ENCODE measurements at places on chromosomes 12 and 14.

DNA sequence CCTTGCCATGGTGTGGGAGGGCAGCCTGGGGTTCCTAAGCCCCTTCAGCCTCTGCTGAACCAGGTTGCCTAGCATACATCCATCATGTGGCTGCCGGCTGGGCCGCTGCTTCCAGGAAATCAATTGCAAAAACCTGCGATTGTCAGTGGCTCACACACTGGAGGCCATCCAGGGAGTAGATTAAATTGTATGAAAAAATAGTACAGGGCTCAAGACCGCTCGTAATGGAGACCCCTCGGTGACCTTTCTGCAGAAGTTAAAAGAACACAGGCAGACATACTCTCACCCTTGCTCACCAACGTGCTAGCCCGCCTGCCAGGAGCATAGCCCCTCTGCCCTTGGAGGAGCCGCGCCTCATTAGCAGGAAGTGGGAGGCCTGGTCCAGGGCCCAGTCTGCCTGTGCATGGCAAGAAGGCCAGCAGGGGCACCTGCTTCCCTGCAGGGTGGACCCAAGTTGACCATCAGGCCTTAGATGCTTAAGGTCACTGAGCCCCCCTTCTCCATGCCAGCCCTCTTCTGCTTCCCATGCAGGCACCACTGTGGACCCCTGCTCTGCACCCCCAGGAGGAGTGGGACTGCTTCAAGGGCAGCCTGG lies 31.4 kb upstream of the CIPC start:
- no peak for DNase-seq

DNA sequence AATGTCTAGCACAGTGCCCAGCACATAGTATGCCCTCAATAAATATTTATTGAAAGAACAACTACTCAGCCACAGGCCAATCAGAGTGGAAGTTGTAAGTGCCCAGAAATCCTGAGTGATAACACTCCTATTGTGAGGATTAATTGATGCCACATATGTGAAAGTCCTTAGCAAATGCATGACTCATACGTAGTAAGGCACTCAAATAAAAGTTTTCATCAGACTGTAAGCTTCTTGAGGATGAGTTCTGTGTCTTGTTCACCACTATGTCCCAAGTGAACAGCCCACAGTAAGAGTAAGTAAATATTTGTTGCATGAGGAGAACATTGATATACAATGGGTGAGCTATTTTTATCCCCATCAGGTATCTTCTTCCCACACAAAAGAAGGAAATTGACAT lies 24.7 kb upstream of the ANO6 start:
- no peak for DNase-seq

DNA sequence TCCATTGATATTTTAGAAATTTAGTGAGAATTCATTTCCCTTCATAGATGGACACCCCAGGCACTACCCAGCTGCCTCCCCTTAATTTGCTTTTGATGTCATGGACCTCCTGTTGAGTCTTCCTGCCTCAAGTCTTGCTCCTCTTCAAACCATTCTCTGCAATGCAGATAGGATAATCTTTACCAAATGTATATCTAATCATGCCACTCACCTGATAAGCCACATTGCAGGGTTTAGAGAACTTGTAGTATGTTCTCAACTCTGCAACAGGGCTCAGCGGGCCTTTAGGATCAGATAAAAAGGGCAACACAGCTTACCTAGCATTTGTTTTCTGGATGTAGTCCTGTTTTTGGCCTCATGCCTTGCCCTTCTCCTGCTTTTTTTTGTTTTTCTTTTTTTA lies 234.5 kb downstream of the EMP1 start:
- no peak for DNase-seq

DNA sequence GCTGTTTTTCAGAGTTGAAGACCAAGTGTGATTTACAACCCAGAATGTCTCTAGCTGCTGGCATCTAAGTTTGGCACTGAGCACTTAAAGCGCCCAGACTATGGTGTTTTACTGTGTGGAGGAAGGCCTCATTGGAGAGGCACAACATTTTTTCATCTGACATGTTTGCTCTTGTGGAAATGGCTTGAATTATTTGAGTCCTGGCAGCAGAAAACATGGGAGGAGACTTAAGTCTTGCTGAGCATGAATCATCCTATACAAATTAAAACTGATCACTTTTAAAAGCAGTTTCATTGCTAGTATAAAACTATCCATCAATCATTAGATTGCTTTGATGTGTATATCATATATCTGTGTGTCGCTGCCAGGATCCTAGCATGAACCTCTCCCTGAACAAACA lies 85.9 kb upstream of the REP15 start:
- DNase-seq = no peak

DNA sequence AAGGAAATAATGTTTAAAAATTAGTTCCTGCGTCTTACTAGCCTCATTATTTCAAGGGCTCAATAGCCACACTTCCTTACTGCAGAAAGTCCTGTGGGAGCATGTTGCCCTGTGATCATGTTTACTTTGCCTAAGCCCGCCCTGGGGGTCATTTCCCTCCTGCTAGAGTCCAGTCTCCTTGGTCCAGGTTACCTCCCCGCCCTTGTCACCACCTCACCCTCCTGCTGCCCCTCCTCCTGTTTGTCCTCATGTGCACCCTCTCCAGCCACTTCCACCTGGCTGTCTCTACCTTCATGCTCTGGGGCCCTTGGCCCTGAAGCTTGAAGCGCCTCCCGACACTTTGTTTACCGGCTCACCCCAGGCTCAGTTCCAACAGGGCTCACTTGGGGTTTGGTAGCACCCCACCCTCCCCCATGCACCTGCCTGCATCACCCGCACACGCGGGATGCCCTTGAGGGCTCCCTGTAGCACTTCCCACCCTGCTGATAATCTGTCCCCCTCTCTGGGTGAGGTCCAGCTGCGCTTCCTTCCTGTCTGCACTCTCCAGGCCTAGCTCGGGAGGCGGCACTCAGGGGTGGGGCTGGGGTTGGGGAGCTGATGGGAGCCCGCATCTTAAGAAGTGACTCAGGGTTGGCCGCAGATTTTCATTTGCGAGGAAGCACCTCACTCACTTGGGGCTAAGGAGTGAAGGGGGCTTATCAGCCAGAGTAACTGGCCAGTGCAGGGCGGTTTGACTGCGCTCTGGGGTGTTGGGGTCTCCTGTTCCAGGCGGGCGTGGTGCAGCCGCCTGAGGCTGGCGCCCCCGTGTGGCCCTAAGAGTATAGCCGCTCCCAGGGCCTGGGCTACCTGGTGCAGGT lies 40.1 kb downstream of the SMIM41 start:
- DNase-seq = no peak

DNA sequence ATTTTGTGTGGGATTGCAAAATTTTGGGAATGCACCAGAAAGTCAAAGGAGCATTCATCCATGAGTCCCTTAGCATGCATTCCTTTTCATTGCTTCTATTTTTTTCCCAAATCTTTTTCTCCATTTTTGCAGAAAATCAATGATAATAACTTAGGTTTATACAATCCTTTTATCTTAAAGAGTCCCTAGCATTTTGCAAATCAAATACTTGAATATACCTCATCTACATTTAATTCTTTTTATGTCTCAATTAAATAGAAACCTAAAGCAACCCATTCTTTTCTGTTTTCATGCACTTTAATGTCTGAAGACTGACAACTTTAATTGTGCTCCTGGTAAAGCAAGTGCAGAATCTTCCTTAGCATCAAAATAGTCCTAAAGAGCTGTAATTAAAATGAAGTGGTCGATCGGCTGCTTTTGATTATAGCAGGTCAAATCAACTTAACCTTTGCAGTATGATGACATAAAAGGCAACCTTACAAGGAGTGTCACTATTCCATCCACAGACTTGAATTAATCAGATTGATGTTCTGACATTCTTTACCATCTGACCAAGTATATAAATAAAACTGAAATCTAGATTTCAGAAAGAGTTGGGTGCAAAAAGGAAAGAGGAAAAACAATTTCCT lies 168.4 kb downstream of the ALG10B start:
- DNase-seq = no peak

GRCh38 chr14:90039253-90040010 lies 22.4 kb upstream of the KCNK13 start:
- no peak for DNase-seq

DNA sequence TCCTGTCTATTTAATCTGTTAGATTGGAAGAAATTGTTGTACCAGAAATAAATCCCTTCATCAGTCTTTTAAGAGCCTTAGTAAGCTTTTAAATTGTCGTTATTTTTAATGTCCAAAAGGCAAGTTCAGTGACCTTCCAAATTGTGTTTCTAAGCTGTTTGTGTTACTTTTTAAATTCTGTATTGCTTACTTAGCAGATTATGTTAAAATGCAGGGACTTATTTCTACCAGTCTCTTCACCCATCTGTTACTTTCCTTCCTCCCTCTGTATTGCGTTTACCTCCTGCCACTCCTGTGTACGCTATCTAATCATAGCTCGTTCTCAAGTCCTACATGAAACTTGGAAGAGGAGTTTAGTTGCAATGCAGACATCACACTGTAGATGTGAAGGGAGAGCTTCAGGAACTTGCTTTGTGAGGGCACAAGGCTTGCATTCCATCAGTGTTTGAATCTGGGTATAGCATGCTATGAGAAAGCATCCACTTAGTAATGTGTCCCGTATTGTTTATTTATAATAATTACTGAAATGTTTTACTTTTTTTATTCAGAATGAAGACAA lies 406.5 kb upstream of the RGS6 start:
- DNase-seq = no peak

DNA sequence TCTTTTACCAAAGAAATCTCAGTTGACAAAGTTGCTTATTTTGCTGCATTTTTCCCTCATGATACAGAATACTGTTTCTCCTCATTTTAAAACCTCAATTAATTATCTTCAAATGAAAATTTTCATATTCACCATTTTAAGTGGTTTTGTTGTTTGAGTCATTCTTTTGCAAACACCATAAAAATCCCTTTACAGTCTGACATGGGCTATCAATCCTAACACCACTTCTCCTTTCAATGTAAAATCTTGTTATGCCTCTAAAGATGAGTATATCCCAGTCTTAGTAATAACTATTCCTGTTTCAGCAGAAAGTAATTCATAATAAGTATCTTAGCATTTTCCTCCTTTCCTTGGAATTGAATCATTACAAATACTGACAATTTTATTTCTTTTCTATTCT lies 192.2 kb downstream of the SYT1 start:
- no peak for DNase-seq

DNA sequence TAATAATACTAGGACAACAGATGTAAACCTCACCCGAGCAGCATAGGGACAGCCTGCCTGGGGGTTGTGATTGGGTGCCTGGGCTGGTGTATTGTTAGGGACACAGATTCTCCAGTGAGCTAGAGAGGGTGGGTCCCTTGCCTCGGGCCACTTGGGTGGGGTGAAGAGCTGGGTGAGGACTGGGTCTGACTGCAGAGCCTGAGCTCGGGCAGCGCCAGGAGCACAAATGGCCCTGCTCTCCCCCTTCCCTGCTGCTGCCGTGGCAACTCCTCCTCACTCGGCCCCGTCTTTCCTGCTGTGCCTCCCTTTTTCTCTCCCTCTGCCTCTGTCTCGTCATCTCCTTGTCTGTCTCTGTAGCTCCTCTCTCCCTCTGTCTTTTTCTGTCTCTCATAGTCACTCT lies 115.4 kb downstream of the GLT1D1 start:
- DNase-seq = no peak

GRCh38 chr12:18267427-18268099 lies 6.2 kb downstream of the PIK3C2G start:
- no peak for DNase-seq

DNA sequence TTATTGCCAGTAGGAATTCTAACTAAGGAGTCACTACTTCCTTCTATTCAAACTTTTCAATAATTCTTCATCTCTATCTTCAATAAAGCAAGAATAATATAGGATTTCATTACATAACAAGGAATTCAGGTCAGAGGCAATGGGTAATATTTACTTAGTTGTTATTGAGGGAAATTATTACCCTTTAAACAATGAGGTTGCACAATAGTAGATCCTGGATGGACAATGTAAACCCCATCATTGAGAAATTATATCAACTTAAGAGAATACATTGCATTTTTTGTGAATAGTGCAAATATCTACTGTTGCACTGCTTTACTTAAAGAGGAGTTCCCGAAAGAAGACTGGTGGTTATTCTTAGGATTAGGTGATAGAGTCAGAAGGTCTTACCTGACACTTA lies 43.8 kb downstream of the A2M start:
- no peak for DNase-seq

- no peak for DNase-seq
Observed at GRCh38 chr14:75119056-75119455, 7.8 kb downstream of the NEK9 start.

GRCh38 chr12:25904442-25904841 lies 54.0 kb upstream of the RASSF8 start:
- no peak for DNase-seq

- no peak for DNase-seq
Observed at GRCh38 chr14:22481546-22481945, 107.5 kb downstream of the DAD1 start.

- no peak for DNase-seq
Observed at GRCh38 chr12:87382959-87383566, 646.1 kb downstream of the C12orf50 start.

DNA sequence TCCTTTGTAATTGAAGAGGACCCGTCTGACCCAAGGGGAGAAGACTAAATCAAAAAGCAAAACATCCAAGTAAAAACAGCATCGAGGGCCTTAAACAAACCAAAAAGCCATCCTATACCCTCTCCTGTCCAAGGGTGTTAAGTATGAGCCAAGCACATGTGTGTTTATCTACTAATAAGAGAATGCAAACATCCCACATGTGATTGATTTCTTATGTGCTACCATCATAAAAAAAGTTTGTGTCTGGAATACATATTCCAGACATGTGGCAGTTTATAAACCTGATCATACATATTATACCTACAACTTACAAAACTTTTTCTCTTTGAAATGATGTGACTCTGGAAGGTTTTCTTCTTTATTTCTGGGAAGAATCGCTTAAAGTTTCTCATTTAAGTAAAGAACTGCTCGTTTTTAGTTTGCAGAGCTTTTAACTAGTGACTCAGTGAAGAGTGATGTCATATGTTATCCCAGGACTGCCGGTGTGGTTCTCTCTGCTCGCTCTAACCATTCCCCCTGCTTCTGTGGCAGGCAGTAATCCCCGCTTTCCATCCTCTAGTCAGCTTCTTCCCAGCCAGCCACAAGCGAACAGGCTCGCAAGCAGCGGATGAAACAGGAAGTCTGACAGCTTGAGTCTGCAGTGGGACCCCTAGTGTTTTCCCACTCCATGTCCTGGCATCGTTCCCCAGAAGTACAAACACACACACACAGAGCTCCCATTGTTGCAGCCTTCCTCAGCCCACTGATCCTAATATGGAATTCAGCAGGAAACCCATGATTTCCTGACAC lies 431 bp upstream of the RHOJ start:
- peak; percentile 92 for DNase-seq

GRCh38 chr12:51401900-51402299 lies 10.7 kb upstream of the GALNT6 start:
- no peak for DNase-seq

DNA sequence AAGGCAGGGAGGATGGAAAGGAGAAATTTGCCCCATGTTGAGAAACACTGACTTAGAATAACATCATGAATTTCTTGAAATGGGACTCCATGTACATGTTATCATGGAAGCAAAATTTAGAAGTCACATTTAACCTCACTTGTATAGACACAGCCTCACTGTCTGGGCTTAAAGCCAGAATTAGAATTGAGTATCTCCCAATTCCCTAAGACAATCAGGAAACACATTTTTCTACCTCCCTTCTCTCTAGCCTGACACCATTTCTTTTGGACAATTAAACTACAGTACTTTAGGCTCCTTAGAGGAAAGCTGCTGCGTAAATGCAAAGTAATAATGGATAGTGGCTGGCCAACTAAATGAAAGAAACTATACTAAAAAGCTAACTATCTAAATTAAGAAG lies 795.5 kb downstream of the C12orf50 start:
- no peak for DNase-seq

- DNase-seq = no peak
Observed at GRCh38 chr12:132286912-132287311, 42.5 kb downstream of the GALNT9 start.

GRCh38 chr12:70451528-70451927 lies 85.4 kb downstream of the KCNMB4 start:
- DNase-seq = no peak
